ENCODE measurements at places on chromosomes 7 and 10.

DNA sequence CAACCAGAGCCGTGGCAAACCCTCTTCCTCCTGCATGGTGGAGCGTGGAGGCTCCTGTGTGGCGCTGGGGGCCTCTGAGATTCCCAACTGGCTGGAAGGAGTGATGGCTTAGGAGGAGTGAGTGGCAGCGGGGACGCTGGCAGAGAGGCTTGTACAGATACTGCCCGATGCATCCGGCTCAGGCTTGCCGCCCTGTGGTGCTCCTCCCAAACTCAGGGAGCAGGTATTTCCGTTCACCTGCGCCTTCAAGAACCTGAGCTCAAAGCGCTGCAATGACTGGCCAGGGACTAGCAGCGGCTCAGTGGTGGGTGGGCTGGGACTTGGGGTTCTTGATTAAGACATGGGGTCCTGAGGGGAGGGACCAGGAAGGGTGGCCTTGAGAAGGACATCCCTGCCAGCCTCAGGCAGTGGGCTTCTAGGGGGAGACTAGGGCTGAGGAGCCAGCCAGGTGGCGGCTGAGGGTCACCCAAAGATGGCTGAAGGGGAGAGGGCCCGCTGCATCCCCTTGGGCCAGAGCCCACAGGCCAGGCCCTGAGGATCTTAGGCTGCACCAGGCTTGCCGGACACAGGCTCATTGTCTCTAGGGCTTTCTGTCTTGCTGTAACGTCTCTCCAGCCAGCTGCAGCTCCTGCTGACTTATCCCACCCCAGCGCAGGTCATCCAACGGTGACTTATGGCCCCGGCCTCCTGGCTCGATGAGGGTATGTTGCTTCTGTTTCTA is 3.2 kb downstream of the ZNF775 start:
- no peak for DNase-seq

GRCh38 chr10:43944381-43945093 is 295.9 kb upstream of the ZNF32 start:
- DNase-seq: no peak

GRCh38 chr7:91162436-91162835 is 101.8 kb upstream of the FZD1 start:
- peak; percentile 28 for DNase-seq

- DNase-seq: no peak
These were observed 38.5 kb downstream of the LRRN3 start for GRCh38 chr7:111129435-111129834.

- DNase-seq: no peak
These were observed 53.4 kb upstream of the SLC35B4 start for GRCh38 chr7:134370135-134370534.

- DNase-seq: peak; percentile 24
These were observed 2.6 kb upstream of the MBL2 start for GRCh38 chr10:52775132-52775647.

- no peak for DNase-seq
These were observed 41.9 kb downstream of the CDK1 start for GRCh38 chr10:60820093-60820754.

GRCh38 chr10:21705142-21705827 is 171.3 kb downstream of the MLLT10 start:
- DNase-seq: no peak

GRCh38 chr7:64187408-64187807 is 19.6 kb upstream of the ZNF735 start:
- no peak for DNase-seq

DNA sequence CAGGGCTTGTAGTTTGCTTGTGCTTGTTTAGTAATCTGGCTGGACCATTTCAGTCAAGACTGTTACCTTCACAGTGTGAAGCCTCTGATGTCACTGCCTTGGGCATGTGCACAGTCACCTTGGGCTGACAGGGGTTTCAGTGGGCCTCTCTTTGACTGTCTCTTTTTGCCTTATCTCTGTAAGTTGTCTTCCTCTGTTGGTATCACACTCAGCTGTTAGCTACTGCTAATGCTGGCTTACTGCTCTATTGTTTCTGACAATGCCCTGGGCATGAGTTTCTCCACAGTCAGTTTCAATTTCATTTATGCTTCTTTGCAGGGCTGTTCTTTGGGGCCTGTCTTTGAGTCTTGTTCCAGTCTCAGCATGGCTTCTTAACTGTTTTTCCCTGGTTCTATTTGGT is 201.9 kb upstream of the SHH start:
- DNase-seq: no peak

DNA sequence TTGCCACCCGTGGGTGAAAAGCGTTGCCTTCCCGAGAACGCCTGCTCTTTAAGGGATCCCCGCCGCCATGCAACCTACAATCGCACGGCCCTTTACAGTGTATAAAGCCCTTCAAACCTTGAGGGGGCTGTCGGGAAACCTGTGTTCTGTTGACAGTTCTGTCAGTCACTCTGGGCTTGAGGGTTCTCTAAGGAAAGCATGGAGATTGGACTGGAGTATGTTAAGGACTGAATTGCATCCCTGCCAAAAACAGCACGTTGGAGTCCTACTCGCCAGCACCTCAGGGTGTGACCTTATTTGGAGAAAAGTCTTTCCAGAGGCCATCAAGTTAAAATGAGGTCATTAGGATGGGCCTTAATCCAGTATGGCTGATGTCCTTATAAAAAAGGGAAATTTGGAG is 70.6 kb downstream of the PFKFB3 start:
- DNase-seq: no peak

GRCh38 chr7:125465527-125465926 is 535.9 kb upstream of the POT1 start:
- no peak for DNase-seq

- DNase-seq: no peak
These were observed 142.0 kb downstream of the HDAC9 start for GRCh38 chr7:18637516-18637915.

- no peak for DNase-seq
These were observed 2.6 kb downstream of the MEST start for GRCh38 chr7:130494431-130494858.

DNA sequence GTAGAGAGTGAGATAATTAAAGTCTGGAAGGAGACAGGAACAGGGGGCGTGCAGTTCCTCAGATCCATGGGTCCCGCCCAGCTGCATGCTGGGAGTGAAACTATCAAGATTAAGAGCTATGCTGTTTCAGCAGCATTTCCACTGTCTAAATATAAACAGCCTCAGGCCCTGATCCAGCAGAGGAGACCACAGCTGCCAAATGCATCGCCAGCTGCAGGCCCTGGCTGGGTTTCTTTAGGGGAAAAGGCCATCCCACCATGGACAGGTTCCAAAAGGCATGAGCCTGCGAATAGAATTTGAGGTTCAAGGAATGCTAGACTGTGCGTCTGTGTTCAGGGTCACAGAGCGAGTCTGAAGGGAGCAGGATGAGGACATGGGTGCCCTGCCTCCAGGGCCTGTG is 411.4 kb downstream of the PAXIP1 start:
- no peak for DNase-seq

DNA sequence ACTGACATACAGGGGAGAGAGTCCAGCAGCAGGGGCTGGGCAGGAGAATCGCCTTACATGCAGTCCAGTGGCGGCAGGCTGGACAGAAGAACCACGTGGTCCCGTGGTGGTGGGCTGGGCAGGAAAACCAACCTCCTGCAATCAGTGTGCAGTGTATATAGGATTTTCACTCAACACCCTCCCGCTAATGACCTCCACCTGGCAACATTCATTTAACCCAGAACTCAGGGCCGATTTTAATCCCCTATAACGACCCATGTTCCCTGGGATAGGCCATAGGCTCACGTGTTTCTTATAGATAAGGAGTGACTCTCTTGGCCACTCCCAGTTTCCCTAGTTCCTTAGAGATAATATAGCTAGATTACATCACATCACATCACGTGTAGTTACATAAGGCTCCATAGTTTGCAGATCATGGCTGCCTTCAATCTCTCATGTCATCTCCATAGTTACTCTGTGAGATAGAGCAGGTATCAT is 19.4 kb downstream of the MTURN start:
- no peak for DNase-seq

DNA sequence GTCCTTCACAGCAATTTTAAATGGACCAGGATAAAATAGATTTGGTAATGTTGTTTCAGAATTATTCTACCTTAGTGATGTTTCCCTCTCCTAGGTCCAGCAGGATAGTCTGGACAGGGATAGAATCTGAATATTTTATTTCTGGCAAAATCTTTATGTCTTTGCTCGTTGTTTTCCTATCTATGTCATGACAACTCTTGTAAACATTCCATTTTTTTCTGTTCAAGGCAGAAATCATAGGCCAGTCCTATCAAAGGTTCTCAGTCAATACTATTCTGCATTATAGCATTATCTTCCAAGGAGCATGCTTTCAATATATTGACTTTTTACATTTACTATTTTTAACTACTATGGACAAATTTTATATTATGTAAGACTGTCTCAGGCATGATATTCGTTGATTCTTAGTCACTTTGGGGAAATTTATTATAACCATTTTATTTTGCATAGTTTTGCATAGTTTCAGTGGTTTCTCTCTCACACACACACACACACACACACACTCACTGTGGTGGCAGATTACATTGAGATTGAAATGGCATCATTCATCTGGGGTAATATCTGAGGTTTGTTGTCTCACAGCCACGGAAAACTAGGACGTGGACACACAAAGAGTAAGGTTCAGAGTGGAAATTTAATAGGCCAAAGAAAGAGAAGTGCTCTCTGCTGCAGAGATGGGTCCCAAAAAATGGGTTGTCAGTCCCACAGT is 17.2 kb downstream of the TAS2R60 start:
- no peak for DNase-seq

DNA sequence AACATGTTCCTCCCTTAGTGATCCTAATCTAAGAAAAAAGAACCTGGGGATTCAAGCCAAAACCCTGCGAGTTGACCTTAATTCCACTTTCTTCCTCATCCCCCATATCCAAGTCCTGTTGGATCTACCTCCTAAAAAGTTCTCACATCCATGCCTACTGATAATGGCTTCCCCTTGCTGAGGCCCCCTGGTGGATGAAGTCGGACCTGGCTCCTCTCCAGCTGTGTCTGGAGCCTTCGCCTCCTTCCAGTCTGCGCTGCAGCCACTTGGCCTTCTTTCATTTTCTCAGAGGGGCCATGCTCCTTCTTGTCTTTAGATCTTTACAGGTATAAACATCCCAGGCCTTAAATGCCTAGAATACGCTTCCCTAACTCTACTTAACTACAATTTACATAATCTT is 8.1 kb downstream of the PDE1C start:
- peak; percentile 65 for DNase-seq

DNA sequence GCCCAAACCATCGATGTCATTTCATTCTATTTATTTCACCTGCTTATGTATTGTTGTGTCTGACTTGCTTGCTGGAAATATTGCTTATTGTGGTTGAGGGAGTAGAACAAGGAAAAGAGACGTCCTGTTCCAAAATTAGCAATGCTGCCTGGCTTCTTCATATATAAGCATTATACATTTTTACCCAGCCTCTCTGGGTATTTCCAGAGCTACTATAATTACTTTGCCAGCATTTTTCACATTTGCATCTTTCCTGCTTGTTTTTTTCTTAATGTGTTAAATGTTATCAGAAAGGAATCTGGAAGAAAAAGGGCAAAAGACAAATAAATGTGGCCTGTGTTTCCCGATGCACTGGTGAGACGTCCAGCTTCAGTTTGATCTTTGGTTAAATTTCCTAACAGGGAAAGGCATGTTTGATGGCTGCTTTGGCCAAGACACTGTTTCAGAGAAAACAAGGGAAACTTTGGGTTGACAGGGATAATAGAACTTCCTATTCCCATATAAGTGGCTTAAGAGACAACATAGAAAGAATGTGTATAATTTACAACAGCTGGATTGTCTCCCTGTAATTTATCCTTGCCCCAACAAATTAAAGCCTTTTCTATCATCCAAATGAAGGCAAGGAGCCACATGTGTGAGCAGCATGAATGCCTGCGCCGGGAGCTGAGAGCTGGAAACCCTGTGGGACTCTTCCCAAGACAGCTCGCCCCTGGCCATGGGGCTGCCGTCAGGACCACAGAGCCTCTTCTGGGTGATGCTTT is 671.1 kb upstream of the CELF2 start:
- DNase-seq: no peak

DNA sequence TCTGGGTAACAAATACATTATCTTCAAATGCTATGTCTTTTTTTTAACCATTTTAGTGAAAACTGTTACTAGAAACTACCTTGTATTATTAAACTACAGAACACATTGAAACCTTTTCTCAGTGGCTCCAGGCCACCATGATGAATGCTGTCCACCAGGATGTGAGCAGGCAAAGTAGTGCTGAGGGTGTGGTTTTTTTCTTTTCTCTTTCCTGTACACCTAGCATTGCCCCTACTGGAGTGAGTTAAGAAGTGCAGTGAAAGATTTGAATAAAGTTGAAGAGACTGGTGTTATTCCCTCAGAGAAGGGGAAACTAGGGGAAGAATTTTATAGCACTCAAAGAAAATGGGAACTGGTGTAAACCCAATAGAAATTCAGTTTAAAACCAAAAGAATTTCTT is 120.0 kb upstream of the SAMD8 start:
- peak; percentile 30 for DNase-seq

- no peak for DNase-seq
These were observed 19.9 kb downstream of the UPF2 start for GRCh38 chr10:12022580-12023257.

GRCh38 chr7:637826-638225 is 88.7 kb upstream of the DNAAF5 start:
- no peak for DNase-seq

DNA sequence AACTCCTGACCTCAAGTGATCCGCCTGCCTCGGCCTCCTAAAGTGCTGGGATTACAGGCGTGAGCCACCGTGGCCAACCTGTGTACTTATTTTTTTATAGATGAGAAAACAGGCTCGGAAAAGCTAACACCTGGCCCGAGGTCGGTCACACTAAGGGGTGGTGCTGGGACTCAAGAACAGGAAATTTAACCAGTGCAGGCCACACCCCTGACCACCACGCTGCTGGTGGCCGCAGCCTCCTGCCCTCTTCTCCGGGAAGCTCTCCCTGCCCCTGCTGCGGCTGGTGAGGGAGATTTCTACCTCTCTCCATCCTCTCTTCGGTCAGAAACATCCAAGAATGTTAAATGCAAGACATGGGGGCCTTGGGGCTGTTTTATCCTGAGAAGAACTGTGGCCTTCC is 63.2 kb downstream of the TNRC18 start:
- DNase-seq: no peak

- peak; percentile 44 for DNase-seq
These were observed 2.2 kb upstream of the C10orf95 start for GRCh38 chr10:102453502-102453901.

DNA sequence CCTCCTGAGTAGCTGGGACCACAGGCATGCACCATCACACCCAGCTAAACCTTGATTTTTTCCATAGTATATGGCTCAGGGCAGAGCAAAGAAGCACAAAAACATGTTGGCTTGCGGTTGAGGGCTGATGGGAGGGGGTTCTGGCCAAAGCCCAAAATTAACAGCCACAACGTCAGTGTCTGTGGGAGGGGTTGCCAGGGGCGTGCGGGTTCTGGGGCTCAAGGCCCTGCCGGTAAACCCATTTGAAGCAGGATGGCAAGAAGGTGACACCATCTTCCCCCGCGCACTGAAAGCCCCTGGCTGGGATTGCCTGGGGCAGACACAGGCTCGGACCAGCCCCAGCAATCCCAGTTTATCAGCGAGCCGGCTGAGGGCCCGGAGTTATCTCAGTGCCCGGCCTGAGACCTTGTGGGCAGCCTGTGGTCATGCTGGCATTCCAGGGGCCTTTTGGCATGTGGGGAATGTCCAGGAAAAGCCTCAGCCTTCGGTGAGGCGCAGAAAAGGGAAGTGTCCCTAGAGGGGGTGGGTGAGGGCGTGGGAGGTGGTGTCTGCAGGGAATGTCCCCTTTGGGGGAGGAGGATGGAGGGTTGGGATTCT is 167.7 kb upstream of the TNRC18 start:
- peak; percentile 69 for DNase-seq
